Adrenal gland (tissue), 19 donors: ENCODE measurements at places on chromosomes 11 and 22. TPM values are rescaled to one million over a fixed set of nuclear protein-coding genes. Genes with fewer than 3 reads are reported as not detected.

The TIMP3 gene
- total RNA-seq, result 384 TPM

The OR51B4 gene
- 0.78 TPM for total RNA-seq

The LRRC10B gene
- 2.2 TPM for total RNA-seq

The DGCR6 gene
- 12.7 TPM for total RNA-seq

The OR5B21 gene
- total RNA-seq, result not detected

The WNT11 gene
- 50.5 TPM for total RNA-seq

GRCh38 chr11:130773244-130773820 is 142.9 kb downstream of the SNX19 start:
- no peak for DNase-seq

DNA sequence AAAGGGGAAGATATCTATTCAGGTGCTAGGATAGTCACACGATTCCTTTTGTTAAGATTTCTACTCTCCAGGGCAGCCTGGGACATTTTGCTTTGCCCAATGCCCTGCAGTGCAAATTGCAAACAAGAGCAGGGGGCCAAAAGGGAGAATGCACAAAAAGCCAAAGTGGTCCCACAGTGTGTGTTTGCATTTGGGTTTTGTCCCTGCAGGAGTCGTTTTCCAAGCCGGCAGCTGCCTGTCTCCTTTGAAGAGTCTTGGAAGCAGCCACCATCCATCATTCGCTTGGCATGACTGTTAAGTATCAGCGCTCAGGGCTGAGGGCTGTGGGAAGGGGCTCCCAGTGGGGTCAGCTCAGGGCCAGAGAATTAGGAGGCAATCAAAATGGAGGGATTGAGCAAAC is 184.7 kb downstream of the MIAT start:
- DNase-seq, result no peak

DNA sequence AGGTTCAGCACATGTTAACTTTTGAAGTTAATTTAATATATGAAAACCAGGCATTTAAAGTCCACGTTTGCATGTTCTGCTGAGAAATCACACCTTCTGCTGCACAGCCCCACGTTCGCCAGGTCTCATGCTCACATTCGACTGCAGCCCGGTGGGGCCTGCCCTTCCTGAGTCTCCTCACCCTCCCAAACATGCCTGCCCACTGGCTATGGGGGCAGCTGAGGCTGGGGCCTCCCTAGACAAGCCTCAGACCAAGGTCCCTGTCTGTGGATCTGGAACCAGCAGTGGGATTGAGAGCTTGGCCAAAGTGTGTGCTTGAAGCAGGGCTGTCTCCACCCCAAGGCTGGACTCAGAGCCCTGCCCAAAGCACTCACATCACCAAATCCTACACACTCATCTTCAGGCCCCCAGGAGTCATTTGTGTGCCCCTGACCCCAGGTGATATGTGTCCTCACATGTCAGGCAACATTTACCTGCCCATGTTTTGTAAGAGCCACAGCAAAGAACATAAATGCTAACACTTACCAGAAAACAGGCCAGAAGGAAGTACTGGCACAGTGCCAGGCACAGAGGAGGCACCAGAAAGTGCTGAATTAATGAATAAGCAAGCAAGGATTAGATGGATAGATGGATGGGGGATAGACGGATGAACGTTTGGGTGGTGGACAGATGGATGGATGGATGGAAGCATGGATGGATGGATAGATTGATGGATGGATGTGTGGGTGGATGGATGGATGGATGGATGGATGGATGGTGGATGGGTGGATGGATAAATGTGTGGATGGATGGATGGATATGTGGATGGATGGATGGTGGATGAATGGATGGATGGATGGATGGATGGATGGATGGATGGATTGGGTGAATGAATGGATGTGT is 9.4 kb upstream of the FADD start:
- DNase-seq, result no peak

DNA sequence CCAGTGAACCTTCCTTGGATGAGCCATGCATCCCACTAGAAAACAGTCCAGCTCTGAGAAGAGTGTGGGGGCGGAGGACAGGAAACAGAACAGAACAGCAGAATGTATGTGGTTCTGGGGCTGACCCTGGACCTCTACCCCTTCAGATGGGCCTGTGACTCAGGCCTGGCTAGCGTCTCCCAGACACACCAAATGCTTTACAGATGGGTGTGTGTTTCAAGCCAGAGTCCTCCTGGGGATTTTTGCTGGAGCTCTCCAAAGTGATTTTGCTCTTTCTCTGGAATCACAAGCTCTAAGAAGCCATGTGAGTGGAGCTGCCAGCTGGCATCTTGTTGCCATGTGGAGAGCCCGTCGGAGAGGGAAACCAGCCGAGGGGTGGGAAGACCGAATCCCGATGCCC is 13.2 kb upstream of the C1QTNF4 start:
- DNase-seq, result peak; percentile 13

DNA sequence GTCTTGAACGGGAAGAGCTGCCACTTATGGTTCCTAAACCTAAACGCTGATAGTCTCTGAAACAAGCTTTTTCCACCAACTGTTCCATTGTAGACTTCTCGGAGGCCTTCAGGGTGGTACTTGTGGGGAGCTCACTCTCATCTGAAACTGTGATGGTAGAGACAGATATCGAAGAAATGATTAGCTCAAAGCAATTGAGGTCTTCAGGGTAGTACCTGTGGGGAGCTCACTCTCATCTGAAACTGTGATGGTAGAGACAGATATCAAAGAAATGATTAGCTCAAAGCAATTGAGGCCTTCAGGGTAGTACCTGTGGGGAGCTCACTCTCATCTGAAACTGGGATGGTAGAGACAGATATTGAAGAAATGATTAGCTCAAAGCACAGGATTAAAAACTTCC is 175.7 kb downstream of the SWAP70 start:
- DNase-seq, result no peak

GRCh38 chr11:62132689-62133293 is 9.0 kb downstream of the INCENP start:
- DNase-seq, result no peak

DNA sequence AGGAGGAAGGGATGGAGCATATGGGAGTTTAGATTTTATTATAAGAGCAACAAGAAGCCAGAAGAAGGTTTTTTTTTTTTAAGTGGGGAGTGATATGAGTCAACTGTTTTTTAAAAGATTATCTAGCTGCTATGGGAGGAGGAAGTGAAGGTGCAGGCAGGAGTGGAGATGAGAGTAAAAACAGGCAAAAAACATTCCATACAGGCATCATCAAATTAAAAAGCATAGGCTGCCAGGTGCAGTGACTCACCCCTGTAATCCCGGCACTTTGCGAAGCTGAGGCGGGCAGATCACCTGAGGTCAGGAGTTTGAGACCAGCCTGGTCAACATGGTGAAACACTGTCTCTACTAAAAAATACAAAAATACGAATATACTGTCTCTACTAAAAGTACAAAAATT is 368.4 kb upstream of the MTNR1B start:
- no peak for DNase-seq

GRCh38 chr11:78931891-78932290 is 357.2 kb upstream of the NARS2 start:
- no peak for DNase-seq

DNA sequence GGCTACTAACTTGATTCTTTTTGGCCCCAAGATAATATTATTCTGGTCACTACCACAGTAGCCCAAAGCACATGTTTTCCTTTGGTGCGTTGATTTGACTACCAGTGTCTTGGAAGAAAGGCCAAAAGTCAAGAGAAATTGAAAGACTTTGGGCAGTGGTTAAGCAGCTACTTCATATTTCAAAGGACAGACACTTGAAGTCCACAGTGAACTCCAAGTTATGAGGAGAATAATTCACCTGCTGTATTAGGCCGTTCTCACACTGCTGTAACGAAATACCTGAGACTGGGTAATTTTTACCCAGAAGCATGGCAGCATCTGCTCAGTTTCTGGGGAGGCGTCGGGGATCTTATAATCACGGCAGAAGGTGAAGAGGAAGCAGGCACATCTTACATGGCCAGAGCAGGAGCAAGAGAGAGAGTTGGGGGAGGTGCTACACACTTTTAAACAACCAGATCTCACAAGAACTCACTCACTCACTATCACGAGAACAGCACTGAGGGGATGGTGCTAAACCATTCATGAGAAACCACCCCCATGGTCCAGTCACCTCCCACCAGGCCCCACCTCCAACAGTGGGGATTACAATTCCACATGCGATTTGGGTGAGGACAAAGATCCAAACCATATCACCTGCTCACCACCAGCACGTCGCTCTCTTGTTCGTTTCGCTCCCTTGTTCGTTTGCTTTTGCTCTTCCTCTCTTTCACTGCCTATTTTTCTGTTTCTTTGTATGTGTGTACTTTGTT is 40.2 kb upstream of the PICALM start:
- no peak for DNase-seq
